ENCODE measurements at places on chromosomes 5 and 9.
A peak's percentile ranks its signal among the peaks of the same experiment; 100 is the strongest.

- DNase-seq, result no peak
These were observed 194.4 kb upstream of the VCAN start for GRCh38 chr5:83277154-83277553.

GRCh38 chr5:42621662-42622061 is 135.0 kb upstream of the CCDC152 start:
- DNase-seq, result peak; percentile 54

DNA sequence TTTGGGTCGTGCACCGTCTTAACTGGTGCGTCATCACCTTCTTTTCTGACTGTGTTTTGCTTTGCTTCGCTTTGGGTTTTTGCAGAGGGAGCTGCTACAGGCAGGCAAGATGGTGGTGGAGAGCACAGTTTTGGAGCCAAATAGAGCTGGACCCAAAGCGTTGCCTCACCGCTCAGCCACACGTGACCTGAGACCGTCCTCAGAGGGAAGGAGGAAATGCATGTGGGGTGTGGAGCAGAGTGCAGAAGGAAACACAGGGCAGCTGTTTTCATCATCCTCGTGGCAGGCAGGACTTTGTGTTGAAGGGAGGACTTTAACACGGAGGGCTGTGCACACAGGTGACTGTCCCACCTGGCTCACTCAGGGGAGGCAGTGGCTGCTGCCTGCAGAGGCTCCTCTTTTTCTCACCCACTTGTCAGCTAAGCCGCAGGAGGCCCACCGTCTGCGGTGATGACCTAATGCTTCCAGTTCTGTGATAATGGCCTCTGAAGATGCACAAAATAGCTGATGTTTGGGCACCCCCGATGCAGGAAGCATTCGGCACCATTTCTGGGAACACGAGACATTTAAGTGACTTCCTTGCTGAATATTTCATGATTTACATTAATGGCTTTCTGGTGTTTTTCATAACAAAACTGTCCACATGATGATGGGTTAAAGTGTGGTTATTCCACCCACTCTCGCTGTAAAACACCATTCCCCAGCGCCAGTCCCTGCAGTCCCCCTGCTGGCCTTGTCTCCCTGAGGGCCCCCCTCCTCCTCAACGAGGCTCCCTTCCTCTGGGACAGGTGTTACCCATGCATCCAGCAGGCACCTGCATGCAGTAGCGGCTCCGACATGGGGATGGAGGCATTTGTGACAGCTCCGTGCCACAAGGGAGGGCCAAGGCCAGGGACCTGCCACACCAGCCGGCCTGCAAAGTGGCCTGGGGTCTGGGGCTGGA is 12.4 kb upstream of the UBAC1 start:
- peak; percentile 40 for DNase-seq

DNA sequence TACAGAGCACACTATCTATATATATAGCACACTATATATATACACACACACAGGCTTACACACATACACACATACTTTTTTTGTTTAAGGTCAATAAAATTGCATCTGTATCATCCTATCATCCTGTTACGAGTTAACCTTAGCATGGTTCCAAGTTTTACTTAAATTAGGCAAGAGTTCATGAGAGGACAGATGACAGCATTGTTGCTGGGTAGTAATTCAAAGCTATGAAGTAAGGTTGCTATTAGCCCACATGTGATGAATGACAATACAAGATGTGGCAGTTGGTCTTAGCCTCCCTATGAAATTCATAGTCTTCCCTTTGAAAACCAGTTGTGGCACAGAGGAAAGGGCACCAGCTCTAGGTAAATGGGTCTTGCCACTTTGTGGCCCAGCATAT is 438.1 kb downstream of the ACTL7B start:
- peak; percentile 56 for DNase-seq

- DNase-seq, result peak; percentile 3
These were observed 15.3 kb downstream of the PROP1 start for GRCh38 chr5:177980743-177981151.

GRCh38 chr9:90579181-90579580 is 63.4 kb downstream of the DIRAS2 start:
- no peak for DNase-seq

GRCh38 chr5:96875791-96876291 is 459 bp upstream of the ERAP2 start:
- no peak for DNase-seq
